ENCODE measurements at places on chromosomes 1 and 21.

- no peak for DNase-seq
Observed at GRCh38 chr21:46264046-46264689, 21.2 kb downstream of the MCM3AP start.

- no peak for DNase-seq
Observed at GRCh38 chr1:49364676-49365075, 588.0 kb upstream of the BEND5 start.

GRCh38 chr1:170707117-170707516 is 43.2 kb downstream of the PRRX1 start:
- DNase-seq, result no peak

DNA sequence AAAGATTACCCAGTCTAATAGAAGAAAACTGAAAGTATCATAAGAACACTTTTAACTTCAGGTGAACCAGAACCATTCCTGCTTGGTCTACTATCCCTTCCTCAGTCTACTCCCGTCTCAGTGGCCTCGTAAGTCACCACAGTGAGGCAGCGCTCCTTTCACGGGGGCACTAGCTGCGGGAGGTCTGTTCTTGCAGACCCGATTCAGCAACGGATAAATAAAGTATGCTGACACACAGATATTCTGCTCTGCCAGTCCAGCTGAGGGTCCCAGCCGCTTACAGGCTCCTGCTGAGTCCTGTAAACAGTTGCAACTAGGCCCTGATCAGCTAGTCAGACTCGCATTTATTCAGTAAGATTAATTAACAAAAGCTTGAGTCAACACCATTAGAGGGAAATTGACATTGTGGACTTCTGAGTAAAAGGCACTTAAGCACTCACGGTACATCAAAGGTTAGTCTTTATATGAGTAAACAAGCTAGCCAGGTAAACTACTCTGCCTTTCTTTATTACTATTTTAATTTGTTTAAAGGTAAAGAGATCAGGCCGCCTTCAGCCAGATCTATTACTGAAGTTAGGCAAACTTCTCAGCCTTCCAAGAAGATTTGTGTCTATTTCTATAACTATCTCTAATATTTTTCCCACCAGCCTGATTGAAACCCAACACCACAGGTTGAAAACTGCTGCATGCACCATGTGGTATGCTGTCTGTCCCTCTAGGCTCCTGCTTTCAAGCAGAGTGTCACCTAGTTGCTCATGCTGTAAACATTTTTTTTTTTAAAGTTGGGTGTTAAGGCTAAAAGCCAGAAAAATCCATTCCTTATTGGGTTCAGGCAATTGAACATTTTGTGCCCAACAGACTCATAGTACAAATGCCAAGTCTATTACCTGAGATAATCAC is 87.7 kb downstream of the INTS7 start:
- DNase-seq, result peak; percentile 11

DNA sequence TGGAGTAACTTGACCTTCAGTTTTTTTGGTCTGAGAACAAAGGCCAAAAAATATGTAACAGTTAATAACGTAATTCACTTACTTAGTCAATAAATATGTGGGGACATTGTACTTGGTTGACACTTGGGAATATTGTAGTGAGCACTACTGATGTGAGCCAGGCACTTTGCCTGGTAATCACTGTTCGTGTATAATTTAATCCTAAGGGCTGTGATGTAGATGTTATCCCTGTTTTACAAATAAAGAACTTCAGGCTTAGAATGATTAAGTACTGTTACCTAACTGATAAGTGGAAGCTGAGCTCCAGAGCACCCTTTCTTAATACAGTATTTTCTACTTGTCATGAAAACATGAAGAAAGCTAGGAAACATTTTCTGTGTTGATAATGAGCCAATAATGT is 28.0 kb downstream of the PTBP2 start:
- DNase-seq, result no peak

GRCh38 chr1:224375059-224375458 is 18.4 kb downstream of the CNIH4 start:
- DNase-seq, result no peak

GRCh38 chr1:232292818-232293217 is 337.1 kb downstream of the SIPA1L2 start:
- no peak for DNase-seq

- DNase-seq, result no peak
Observed at GRCh38 chr1:205813755-205814058, 709 bp upstream of the SLC41A1 start.

DNA sequence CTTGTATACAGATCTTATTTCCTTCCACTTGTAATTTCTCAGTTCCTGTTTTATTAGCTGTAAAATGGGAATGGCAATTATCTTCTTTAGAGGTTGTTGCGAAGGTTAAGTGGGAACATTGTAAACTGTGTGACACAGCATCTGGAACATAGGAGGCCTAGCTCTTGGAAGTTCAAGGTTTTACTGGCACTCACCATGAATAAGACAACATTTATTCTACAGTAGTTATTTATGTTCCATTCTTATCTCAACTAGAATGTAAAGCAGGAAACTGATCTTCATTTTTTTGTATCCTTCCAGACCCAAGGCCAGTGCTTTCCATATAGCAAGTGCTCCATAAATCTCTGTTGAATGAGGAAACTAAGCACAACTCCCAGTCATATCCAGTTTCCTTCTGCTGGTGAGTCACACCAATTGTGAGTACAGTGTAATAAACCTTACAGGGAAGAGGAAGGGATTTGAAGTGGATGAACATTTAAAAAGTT is 1.4 kb downstream of the BCL10 start:
- DNase-seq, result no peak

DNA sequence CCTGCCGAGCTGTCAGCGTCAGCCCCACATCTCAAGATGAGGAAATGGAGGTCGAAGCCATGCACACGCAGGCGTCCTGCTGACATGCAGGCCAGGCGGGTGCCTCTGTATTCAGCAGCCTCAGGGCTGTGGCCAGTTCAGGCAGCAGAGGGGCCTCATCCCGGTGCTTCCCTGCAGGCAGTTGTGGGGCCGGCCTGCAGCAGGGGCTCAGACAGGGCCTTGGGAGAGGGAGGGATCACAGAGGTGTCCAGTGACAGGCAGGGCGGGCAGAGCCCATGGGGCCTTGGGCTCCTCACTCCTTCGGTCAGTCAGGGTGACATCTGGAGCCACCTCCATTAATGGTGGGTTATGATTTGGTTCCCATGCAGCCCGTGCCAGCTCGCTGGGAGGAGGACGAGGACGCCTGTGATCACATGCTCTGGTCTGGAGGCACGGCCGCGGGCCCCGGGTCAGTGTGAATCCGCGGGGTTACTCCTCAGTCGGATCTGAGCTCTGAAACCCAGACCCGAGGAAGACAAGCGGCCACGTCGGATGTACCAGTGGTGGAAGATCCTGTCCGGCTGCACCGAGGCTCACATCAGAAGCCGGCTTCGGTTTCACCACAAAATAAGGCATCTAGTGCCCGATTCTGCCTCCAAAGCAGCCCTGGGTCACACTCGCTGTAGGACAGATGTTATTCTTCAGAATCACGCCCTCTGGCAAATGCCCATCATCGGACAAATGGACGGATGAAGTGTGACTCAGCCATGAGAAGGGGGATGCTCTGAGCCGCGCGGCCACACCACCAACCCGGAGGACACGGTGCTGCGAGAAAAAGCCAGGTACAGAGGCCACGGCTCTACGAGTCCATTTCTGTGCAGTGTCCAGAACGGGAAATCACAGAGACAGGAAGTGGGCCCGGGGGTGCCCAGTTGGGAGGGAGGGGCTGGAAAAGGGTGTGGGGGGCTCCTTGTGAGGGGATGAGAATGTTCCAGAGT is 33.4 kb downstream of the KRTAP10-1 start:
- peak; percentile 53 for DNase-seq

DNA sequence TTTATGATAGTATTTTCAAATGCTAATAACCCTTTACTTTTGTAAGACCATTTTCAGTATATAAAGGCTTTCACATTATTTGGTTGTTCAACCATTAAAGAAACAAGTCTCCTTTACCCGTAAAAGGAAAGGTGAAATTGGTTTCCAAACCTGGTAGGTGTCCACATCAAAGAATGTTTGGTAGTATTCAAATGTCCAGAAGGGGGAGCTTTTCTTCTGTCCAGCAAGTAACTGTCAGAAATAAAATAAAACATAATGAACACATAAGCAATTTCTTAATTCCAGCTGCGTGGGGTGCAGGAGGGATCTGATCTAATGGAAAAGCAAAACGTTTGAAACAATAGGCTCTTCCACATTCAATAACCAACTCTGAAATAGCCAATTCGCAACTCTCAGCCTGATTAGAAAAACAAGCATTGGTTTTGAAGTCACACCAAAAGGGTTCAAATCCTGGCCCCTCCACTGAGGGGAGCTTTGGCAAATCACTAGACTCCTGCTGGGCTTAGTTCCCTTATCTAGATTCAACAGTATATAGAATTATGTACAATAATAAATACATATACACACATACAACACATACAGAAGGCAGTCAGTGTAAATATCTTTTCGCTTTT is 11.0 kb downstream of the YIPF1 start:
- DNase-seq, result no peak

- DNase-seq, result no peak
Observed at GRCh38 chr1:85360730-85361493, 84.5 kb upstream of the BCL10 start.

DNA sequence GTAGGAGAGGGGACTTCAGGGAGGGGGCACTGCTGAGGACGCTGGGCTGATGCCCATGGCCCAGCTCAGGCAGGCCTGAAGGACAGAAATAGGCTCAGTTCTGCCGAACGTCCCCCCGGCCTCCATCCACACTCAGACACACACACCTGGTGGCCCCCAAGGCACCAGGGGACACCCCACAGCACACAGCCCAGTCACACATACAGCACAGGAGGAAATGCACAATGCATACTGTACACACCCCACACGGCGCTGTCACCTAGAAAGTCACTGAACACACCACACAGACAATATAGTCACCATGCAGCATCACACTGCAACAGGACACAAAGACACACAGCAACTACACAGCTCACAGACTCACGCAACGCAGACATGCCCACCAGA is 562 bp downstream of the SYTL1 start:
- DNase-seq, result no peak

DNA sequence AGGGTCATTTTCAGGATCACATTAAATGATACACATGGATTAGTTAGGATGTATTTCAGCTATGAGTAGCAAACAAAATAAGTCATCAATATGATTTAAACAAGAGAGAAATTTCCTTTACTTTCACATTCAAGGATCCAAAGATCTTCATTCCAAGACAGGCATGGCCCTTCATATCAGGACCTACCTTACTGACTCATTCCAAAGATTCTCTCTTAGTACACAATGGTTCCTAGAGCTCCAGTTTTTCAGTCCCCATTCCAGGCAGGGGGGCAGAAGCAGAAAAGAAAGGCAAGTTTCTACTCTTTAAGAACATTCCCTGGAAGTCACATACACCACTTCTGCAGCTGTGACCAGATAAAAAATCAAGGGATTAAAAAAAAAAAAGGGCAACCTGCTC is 23.7 kb downstream of the RGS2 start:
- no peak for DNase-seq

DNA sequence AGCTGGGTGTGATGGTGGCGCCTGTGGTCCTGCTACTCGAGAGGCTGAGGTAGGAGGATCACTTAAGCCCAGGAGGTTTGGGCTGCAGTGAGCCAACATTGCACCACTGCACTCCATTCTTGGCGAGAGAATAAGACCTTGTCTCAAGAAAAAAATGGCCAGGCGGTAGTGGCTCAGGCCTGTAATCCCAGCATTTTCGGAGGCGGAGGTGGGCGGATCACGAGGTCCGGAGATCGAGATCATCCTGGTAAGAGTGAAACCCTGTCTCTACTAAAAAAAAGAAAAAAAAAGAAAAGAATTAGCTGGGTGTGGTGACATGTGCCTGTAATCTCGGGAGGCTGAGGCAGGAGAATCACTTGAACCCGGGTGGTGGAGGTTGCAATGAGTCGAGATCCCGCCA is 11.3 kb downstream of the ATAD3B start:
- DNase-seq, result no peak
